Bronchial smooth muscle cell (primary cell): ENCODE measurements at places on chromosomes 16 and 17. TPM values are rescaled to one million over a fixed set of nuclear protein-coding genes. Genes with fewer than 3 reads are reported as not detected.

The C16orf74 gene
- 3.9 and 11.5 TPM in 2 replicates for total RNA-seq

The SOCS1 gene
- total RNA-seq = 6.0 and 9.8 TPM in 2 replicates

The TMEM88 gene
- 0.16 and 0.26 TPM in 2 replicates for total RNA-seq

The ZNF205 gene
- total RNA-seq = 12.1 and 14.3 TPM in 2 replicates

The SLC5A2 gene
- total RNA-seq = under 0.01 TPM in 2 replicates

The METTL26 gene
- 66.9 and 80.2 TPM in 2 replicates for total RNA-seq

The MRPS34 gene
- 88.6 and 90.2 TPM in 2 replicates for total RNA-seq

The NRN1L gene
- total RNA-seq = 0.16 TPM in 1 of 2 replicates, not detected in the other

The CSH2 gene
- total RNA-seq = not detected in 2 replicates

The ZNF423 gene
- total RNA-seq = 0.63 and 0.69 TPM in 2 replicates
